ENCODE measurements at places on chromosomes 4 and X. TPM values are rescaled to one million over a fixed set of nuclear protein-coding genes. Genes with fewer than 3 reads are reported as not detected.

DNA sequence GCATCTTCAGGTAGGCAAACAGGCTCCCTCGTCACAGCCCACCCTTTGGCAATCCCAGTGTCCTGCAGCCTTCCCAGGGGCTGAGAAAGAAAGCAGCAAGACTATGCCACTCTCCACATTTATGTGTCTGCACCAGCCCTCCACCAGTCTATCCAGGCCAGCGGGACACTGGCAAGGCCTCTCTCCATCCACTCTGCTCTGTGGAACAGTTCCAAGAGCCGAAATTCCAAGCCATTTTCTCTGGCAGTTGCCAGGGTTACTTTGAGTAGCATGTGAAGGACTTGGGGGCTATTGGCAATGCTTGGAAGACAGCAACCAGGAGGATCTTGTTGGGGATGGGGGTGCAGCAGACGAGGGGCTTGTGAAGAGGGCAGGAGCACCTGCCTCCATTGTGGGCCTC lies 52.1 kb downstream of the TSC22D3 start:
- no peaks in the 10 kb centered on the region for H3K4me1 ChIP-seq
- H3K4me3 ChIP-seq: no peak overlapping the region
- no peaks in the 10 kb centered on the region for H3K36me3 ChIP-seq
- no peaks in the 10 kb centered on the region for H3K27me3 ChIP-seq

The AREG gene
- 11.8 TPM for total RNA-seq

The SOWAHB gene
- 5.0 TPM for total RNA-seq

The PHKA1 gene
- total RNA-seq: 3.4 TPM

The ITGB1BP2 gene
- total RNA-seq: 1.8 TPM

The USP17L26 gene
- not detected for total RNA-seq

GRCh38 chr4:101288365-101289145 lies 58.8 kb downstream of the PPP3CA start:
- no peak overlapping the region for H3K27ac ChIP-seq
- no peaks in the 10 kb centered on the region for H3K36me3 ChIP-seq
- H3K4me3 ChIP-seq: no peak overlapping the region

- no peak overlapping the region for H3K27ac ChIP-seq
- DNase-seq: no peak
These were observed 49.6 kb downstream of the HPF1 start for GRCh38 chr4:169707958-169708643.

The TMEM164 gene
- 36.0 TPM for total RNA-seq

DNA sequence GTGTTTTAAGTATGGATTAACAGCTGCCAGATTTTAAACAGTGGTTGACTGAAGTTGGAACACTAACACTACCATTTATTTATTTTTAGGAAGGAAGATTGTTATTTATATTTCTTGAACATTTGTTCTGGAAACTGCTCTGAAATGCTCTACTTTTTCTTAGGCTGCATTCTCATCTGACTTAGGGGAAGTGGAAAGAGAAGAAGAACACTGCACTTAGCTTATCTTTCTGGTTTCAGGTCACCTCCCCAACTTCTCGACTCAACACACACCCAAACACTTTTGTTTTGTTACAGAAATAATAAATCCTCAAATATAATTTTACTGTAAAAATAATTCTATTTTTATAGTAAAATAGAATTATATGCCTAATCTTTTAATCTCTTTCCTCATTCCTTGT lies 18.6 kb downstream of the BLTP1 start:
- no peaks in the 10 kb centered on the region for H3K36me3 ChIP-seq
- no peaks in the 10 kb centered on the region for H3K4me1 ChIP-seq
- no peak for DNase-seq
- H3K27ac ChIP-seq: no peak overlapping the region
- no peak overlapping the region for H3K4me3 ChIP-seq
- no peaks in the 10 kb centered on the region for H3K27me3 ChIP-seq
